ENCODE measurements at places on chromosomes 12 and 14.

DNA sequence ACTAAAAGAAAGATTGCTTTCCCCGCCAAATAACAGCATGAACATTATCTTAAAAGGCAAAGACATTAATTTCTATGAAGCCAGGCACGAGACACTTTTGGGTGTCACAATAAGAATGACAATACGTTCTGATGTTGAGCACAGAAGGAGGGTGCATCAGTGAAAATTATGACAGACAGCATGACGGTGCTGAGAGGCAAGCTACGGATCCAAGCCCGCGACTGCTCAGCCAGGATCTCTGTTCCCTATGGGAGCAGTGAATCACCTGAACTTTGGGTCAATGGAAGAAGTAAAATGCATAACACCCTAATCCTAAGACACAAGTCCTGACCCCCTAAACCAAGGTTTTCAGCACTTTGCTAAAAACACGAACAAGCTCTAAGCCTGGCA is 51.7 kb downstream of the SLC25A47 start:
- no peak for DNase-seq

- peak; percentile 62 for DNase-seq
These were observed 1.2 kb downstream of the ITGB7 start for GRCh38 chr12:53205747-53206419.

DNA sequence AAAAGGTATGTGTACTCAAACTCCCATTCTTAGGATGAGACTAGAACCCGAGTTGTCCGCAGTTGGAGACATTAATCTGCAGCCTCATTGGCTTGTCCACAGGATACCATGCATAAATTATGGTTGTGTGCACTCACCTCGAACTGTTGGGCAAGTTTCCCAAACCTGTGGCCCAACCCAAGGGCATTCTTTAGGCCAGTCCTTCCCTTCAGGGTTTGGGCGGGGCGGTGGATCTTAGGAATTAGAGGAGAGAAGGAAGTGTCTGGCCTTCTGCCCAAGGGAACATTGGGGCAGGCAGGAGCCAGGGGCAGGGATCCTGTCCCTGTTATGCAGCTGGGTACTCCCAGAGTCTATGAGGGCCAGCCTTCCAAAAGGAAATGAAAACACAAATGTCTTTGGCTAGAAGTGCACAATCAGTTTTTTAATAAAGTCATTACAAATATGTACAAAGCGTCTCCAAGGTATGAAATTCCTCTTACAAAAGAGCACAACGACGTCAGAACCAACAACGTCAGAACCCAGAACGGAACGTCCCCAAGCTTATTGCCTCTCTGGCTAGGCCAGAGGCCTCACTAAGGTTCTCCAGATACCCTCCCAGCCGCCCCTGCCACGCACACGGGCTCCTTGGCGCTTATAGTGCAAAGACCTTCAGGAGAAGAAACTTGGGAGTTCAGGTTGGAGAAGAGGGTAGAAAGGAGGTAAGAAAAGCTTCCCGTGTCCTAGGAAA is 25.3 kb downstream of the HRK start:
- DNase-seq: no peak

DNA sequence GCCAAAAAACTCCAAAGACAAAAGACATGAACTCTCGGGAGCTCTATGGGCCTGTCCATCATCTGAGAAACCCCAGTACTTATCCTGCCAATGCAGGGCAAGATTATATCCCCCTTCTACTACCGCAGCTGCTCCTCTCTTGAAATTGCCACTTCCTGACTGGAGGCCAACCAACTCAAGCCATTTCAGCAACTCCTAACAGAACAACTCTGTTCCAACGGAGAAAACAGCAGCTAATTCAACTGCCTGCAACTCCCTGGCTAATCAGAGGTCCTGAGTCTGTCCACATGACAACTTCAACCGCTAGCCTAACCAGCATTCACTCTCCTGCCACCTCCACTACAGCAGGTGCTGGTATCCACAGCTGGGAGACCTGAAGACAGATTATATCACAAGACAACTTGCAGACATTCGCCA is 24.1 kb downstream of the CEP83 start:
- DNase-seq: no peak

DNA sequence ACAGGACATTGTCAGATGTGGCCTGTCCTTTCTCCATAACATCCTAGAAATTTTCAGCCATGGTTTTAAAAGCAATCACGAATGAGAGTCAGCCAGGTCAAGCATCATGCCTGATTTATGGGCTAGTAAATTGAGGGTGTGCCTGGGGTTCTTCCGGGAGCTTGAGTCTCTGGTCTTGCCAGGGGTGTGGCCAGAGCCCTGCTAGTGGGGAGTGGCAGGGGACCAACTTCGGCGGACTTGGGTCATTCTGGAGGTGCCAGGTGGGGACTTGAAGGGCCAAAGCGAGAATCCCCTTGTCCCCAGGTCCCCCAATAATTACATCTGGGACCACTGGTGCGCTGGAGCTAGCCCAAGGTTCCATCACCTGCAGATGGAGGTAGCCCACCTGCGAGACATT is 5.7 kb downstream of the OTUB2 start:
- no peak for DNase-seq

DNA sequence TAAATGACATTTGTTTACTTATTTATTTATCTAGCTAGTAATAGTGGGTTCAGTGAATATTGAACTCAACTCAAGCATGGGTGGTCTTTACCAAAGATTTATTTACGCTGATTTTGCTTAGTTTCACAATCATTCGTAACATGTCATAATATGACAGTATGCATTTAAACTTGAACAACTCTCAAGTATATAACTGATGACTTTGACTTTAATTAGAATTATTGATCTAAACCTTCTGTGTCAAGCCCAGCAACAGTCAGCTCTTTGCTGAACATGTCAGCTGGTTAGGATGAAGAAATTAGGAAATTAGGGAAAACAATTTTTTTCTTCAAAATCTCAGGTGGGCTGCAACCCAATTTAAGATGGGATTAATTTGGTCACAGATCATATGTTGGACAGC is 210.5 kb upstream of the G2E3 start:
- no peak for DNase-seq

GRCh38 chr12:26034371-26035142 is 76.1 kb downstream of the RASSF8 start:
- DNase-seq: no peak

DNA sequence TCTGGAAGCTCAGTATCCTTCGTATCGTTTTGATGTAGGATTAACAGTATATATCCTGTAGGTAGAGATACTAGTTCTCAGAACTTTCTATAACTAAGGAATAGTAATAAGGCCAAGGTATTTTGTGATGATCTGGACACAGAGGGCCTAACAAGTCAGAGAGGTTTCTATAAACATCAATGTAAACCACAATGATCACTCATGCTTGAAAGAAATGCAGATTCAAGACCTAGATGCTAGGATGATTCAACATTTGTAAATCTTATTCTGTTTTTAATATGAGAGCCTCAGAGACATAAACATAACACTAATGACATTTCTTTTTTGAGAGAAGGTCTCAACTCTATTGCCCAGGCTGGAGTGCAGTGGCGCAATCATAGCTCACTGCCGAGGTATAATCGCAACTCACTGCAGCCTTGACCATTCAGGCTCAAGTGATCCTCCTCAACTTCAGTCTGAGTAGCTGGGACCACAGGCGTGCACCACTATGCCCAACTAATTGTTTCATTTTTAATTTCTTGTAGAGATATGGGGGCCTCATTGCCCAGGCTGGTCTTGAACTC is 16.2 kb downstream of the SUPT16H start:
- DNase-seq: no peak

DNA sequence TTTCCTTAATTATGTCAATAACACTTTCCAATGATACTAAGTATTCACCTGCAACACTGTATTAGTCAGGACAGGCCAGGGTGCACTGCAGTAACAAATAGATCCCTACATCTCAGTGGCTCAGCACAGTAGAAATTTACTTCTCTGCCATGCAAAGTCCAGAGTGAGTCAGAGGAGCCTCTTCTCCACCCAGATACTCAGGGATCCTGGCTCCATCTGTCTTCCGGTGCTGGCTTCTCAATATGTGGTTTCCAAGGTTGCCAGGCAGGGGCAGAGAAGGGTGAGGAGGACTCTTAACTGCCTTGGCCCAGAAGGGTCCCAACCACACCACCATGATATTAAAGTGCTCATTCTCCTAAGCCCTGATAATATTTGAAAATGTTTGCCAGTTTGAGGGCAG is 47.8 kb downstream of the ADGRD1 start:
- DNase-seq: no peak

DNA sequence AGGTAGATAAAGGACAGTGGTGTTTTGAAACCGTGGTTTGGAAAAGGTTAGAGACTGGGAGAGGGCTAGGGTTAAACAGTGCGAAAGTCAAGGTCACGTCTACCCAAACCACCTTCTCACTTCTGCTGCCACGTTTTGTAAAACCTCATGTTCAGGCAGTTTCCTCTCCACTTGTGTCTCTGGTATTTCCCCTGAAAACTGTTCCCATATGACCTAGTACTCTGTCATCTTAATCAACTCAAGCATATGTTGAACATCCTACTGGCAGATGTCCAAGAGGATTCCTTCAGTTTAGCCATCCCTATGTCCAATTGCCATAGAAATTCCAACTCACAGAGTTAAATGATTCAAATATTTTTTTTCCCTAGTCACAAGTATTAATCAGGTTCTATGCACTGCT is 17.4 kb downstream of the CLEC4C start:
- no peak for DNase-seq

DNA sequence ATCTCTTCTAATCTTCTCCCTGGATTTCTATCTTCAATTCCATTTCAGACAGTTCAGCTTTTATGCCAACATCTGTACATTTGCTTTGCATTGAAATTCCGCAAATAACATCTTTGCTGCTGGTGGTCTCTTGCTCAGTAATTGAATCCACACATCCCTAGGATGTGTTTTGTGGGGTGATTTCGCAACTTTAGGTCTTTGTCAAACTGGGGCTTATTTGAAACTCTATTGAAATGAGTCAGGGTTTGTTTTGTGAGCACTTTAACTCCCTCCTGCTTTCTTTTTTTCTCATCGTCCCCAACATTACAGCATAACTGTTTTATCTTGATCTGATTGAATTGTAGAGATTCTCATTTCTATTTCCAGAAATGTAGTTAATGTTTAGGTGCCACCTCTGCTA is 404.3 kb downstream of the NPAS3 start:
- no peak for DNase-seq

Measured in activated gamma-delta T cell treated with Interleukin-2 at 50 U/mL for 16 hours (primary cell).